Tibial artery (tissue), 4 donors: ENCODE measurements at places on chromosomes 12 and 14.

DNA sequence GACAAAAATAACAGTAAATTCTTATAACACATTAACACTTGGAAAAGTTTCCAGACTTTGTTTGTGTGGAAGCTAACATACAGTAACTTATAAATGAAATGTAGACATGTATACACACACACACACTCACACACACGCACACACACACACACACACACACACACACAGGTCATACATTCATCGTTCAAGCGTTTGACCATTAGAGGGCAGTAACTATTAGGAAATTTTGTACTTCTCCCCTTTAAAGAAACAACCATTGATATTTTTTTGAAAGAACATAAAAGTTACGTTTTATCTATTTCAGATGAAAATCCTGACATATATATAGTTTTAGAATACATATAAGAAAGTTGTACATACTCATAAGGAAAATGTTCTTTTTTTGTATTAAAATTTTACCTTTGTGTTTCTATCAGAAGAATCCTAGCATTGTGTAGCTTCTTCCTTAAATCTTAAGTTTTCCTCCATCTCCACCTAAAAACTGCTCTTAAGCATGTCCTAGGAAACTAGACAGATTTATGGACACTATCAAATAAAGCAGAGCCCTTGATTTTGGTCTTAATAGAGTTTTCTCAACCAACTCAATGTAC, 29.0 kb downstream of the PTPRQ start:
- H3K4me1 ChIP-seq, result no peaks in the 10 kb centered on the region
- H3K27me3 ChIP-seq, result no peaks in the 10 kb centered on the region
- no peak overlapping the region for H3K4me3 ChIP-seq
- no peaks in the 10 kb centered on the region for H3K36me3 ChIP-seq

DNA sequence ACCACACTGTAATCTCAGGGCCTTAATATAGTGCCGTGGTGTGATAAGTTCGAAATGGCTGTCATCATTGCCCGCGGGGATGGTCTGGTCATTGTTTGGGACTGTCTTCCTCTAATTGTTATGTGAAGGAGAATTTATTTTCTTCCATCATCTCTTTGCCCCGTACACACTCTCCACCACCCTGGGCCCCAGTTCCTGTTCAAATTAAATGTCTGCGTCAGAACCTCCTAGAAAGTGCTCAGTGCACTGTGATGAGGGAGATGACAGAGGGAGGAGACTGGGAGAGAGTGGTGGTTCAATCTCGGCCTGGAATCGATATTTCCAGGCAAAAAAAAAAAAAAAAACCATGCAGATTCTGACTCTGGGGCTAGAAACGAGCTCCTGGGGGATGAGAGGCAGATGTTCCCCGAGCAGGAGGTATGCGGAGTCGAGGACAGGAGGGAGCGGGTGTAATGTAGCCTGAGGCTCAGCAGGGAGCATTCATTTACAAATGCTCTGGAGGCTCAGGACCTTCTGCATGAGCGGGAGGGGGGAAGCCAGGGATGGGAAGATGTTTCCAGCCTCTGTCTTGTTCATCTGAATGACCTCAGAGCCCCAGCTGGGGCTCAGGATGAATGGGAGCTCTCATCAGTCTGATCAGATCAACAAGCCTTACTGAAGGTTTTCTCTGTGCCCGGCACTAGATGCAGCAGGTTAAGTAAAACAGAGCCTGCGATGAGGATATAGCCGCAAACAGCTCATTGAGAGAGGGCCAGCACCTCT, 219.5 kb downstream of the TBX5 start:
- H3K27me3 ChIP-seq, result no peaks in the 10 kb centered on the region
- no peak for DNase-seq
- no peak overlapping the region for H3K27ac ChIP-seq
- no peak overlapping the region for H3K4me3 ChIP-seq

DNA sequence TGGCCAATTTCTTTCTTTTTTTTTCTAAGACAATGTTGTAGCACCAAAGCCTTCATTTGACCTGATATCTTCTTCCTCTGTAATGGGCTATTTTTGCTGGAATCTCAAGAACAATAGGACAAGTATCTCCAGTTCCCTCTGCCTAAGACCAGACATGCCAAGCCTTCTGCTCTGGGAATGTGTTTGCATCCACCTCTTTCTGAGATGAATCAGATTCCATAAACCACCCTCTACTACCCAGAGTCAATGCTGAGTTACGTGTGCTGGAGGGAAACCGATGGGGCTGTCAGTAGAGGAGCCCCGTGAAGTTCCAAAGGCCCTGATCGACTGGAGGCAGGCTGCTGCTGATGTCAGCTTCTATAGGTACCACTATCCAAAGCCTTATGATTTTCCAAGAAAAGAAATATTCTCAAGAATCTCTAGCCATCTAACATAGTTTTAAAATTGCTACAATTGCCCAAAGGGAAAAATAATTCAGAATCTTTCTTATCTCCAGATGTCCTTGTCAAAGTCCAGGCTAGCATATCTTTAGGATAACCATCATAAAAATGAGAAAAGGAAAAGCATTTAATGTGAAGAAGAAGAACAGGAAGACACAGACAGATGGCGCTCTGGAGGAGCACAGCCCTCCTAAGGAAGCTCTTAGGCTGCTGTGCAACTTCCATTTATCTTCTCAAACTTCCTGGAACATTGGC, 101.9 kb downstream of the SLC8A3 start:
- no peak overlapping the region for H3K4me3 ChIP-seq
- H3K36me3 ChIP-seq, result no peaks in the 10 kb centered on the region
- no peaks in the 10 kb centered on the region for H3K4me1 ChIP-seq
- H3K27me3 ChIP-seq, result no peaks in the 10 kb centered on the region

DNA sequence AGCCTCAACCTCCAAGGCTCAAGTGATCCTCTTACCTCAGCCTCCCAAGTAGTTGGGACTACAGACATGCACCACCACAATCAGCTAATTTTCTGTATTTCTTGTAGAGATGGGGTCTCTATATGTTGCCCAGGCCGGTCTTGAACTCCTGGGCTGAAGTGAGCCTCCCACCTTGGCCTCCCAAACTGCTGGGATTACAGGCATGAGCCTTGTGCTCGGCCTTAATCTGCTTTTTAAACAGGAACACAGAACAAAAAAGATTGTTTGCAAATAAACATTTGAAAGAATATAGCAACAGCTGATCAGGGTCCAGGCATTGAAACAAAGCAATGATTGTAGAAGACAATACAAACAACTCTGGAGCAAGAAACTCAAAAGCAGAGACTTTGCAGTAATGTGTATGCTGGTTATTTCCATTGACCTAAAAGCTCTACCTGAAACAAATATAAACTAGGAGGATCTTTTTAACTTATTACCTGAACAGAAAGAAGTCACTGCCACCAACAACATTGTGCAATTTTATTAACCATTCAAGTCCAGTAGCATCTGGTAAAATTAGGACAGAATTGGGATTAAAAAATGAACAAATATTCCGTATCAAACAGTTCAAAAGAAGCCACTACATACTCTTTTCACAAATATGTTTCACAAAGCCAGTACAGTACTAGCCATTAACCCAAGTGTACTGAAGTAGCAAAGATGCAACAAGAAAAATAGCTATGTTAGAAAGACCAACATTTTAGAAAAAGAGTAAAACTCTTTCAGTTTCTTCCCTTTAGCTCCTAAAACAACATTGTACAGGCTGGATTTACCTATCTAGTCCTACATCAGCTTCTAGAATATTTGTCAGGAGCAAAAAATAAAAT, 14.2 kb downstream of the AMN1 start:
- H3K4me3 ChIP-seq, result no peak overlapping the region
- no peak for DNase-seq
- no peak overlapping the region for H3K27ac ChIP-seq
- H3K36me3 ChIP-seq, result peaks cover 14% of the 10 kb centered on the region
- no peaks in the 10 kb centered on the region for H3K27me3 ChIP-seq

DNA sequence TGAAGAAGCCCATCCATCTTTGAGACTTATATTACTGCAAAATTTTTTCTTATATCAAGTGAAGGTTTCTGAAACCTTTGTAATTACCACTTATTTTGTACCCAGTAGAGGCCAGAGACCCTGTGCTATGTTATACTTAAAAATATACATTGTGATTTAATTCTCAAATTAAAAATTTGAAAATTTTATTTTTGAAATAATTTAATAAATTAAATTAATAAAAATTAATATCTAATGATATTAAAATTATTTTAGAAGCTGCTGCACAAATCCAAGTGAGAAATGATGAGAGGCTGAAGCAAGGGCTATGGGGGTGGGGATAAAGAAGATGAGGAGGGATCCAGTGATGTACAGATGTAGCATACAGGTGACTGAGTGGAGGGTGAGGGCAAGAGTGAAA, 258.8 kb downstream of the APAF1 start:
- H3K27ac ChIP-seq, result no peak overlapping the region
- H3K4me1 ChIP-seq, result no peaks in the 10 kb centered on the region
- H3K27me3 ChIP-seq, result no peaks in the 10 kb centered on the region
- H3K4me3 ChIP-seq, result no peak overlapping the region
- no peak for DNase-seq
- no peaks in the 10 kb centered on the region for H3K36me3 ChIP-seq

GRCh38 chr12:77315407-77315806, 250.0 kb upstream of the E2F7 start:
- H3K4me3 ChIP-seq, result no peak overlapping the region
- no peaks in the 10 kb centered on the region for H3K36me3 ChIP-seq
- no peaks in the 10 kb centered on the region for H3K27me3 ChIP-seq
- no peak overlapping the region for H3K27ac ChIP-seq

- H3K27me3 ChIP-seq, result no peaks in the 10 kb centered on the region
- no peak for DNase-seq
- H3K4me1 ChIP-seq, result no peaks in the 10 kb centered on the region
- no peak overlapping the region for H3K27ac ChIP-seq
Measured at GRCh38 chr14:62501021-62501750, 544.1 kb downstream of the KCNH5 start.

DNA sequence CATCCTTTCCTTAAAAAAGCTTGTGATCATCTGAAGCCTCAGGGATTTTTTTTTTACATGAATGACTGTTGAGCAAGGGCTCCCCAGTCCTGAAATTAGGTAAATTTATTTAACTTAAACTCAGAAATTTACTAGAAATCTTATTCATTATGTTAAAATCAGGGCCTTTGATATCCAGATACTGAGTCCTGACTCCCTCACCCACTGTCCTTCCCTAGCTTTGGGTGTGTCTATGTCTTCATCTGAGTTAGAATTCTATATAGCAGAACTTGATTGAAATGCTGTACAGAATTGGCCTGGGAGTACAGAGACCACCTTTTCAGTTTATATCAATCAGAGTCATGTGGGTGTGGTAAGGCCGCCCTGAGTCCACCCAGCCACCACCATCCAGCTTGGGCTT, 260.0 kb downstream of the CACNA1C start:
- no peaks in the 10 kb centered on the region for H3K27me3 ChIP-seq
- H3K4me1 ChIP-seq, result no peaks in the 10 kb centered on the region
- no peak for DNase-seq
- no peak overlapping the region for H3K27ac ChIP-seq

- peak overlapping the region; percentile 55 for H3K4me3 ChIP-seq
- H3K4me1 ChIP-seq, result peaks cover under 1% of the 10 kb centered on the region
- H3K27ac ChIP-seq, result peak overlapping the region; percentile 28
- peaks cover 16% of the 10 kb centered on the region for H3K36me3 ChIP-seq
- no peaks in the 10 kb centered on the region for H3K27me3 ChIP-seq
Measured at GRCh38 chr12:54033106-54033979, 493 bp downstream of the HOXC5 start.

- H3K27me3 ChIP-seq, result no peaks in the 10 kb centered on the region
- H3K4me1 ChIP-seq, result no peaks in the 10 kb centered on the region
- no peak overlapping the region for H3K27ac ChIP-seq
- no peak for DNase-seq
Measured at GRCh38 chr12:21566907-21567394, 37.7 kb downstream of the GYS2 start.

DNA sequence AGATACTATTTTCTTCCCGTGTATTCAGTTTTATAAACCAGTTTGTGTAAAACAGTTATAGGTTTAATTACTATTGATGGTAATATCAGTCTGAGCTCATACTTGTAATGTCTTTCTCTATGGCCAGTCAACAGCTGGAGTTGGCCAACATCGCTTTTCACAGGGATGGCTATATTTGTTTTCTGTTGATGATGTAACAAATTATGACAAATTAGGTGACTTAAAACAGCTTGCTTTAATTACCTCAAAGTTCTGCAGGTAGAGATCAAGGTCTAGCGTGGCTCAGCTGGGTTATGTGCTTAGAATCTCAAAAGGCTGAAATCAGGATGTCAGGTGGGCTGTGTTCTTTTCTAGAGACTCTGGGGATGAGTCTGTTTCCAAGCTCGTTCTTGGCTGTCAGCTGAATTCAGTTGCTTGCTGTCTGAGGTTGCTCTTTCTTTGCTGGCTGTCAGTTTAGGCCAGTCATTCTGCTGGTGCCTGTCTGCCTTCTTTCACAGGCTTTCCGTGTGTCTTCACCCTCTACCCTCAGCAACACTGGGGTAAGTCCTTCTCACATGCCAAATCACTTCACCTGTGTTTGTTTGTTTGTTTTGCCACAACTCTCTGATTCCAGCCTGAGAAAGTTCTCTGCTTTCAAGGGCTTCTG, 370.2 kb upstream of the E2F7 start:
- H3K4me3 ChIP-seq, result no peak overlapping the region
- no peak overlapping the region for H3K27ac ChIP-seq
- no peaks in the 10 kb centered on the region for H3K4me1 ChIP-seq

GRCh38 chr12:67747869-67748742, 99.6 kb downstream of the DYRK2 start:
- H3K27ac ChIP-seq, result no peak overlapping the region
- H3K36me3 ChIP-seq, result no peaks in the 10 kb centered on the region
- no peaks in the 10 kb centered on the region for H3K4me1 ChIP-seq
- H3K27me3 ChIP-seq, result no peaks in the 10 kb centered on the region
- no peak for DNase-seq

GRCh38 chr14:77832297-77832696, 32.4 kb downstream of the ADCK1 start:
- DNase-seq, result no peak
- no peaks in the 10 kb centered on the region for H3K27me3 ChIP-seq
- H3K27ac ChIP-seq, result no peak overlapping the region
- H3K36me3 ChIP-seq, result peaks cover 11% of the 10 kb centered on the region
- H3K4me1 ChIP-seq, result no peaks in the 10 kb centered on the region
- H3K4me3 ChIP-seq, result no peak overlapping the region

DNA sequence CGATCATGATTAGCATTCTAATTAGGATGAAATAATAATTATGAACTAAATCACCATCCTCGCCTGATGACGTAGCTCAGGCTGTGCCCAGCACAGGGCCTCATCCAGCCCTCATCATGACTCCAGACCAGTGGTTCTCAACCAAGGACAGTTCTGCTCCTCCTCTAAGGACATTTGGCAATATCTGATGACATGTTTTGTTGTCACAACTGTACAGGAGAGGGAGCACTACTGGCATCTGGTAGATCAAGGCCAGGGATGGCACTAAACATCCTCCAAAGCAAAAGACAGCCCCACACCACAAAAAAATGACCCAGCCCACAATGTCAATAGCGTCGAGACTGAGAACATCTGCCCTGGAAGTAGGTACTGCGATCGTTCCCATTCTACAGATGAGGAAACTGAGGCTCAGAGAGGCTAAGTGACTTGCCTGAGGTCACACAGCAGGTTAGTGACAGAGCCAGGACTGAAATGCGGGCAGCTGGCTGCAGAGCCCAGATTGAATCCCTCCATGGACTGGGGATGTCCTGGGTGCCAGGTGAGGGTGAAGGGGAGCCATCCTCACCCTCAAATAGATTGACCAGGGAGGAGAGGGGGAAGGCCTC, 15.5 kb downstream of the TRPV4 start:
- H3K27ac ChIP-seq, result no peak overlapping the region
- H3K4me1 ChIP-seq, result peaks cover 3% of the 10 kb centered on the region
- no peaks in the 10 kb centered on the region for H3K36me3 ChIP-seq
- H3K4me3 ChIP-seq, result no peak overlapping the region
- H3K27me3 ChIP-seq, result no peaks in the 10 kb centered on the region

- H3K36me3 ChIP-seq, result no peaks in the 10 kb centered on the region
- H3K4me1 ChIP-seq, result peaks cover 9% of the 10 kb centered on the region
- H3K27me3 ChIP-seq, result peaks cover 44% of the 10 kb centered on the region
- peak; percentile 68 for DNase-seq
Measured at GRCh38 chr12:51814311-51815088, 34.0 kb downstream of the FIGNL2 start.
